SIG-M5 (cell line): ENCODE measurements at places on chromosomes 2 and 18.

DNA sequence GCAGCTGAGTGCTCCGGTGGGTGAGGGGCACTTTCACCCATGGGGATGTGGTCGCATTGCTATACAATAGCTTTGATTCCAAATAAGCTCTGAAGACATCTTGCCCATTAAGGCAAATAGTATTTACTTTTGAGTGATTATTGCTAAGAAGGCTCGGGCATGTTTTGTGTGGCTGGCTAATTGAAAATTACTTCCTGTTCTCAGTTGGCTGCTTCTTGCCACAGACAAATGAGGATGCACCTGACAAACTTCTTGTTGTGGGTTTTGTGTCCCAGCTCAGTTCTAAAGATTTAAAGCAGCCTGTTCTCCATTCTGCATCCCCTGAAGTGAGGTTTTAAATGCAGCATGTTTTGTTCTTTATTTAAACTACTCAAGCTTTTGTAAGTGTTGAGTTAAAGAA is 88.3 kb downstream of the KCNS3 start:
- DNase-seq: no peak

GRCh38 chr18:34322365-34323289 is 97.9 kb upstream of the NOL4 start:
- DNase-seq: no peak

DNA sequence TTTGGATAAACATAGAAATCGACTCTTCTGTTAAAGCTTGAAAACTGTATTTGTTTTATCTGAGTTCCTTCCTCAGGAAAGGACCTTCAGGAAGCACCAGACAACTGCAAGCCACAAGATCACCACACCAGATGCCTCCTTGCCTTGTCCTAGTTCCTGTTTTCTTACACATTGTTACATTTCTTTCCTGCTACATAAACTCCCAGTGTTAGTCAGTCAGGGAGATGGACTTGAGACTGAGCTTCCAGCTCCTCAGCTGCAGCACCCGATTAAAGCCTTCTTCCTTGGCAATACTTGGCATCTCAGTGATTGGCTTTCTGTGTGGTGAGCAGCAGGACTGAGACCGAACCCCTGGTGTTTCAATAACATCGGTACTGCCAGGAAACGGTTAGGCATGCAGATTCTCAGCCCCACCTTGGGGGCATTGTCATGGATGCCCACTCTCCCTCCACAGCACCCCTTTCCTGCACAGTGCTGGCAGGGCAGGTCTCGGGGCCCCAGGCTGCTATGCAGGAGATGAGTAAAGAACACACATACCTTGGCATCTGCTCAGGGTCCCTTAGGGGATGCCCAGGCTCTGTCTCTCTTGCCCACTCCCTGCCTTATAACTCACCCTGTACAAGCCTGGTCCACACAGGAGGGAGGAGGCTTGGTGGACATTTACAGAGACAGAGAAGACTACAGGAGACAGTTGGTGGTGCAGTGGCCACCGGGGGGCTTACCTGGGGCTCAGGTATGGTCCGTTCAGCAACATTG is 32.6 kb downstream of the ANKMY1 start:
- no peak for DNase-seq

GRCh38 chr18:41681138-41681880 is 273.7 kb upstream of the PIK3C3 start:
- DNase-seq: no peak

DNA sequence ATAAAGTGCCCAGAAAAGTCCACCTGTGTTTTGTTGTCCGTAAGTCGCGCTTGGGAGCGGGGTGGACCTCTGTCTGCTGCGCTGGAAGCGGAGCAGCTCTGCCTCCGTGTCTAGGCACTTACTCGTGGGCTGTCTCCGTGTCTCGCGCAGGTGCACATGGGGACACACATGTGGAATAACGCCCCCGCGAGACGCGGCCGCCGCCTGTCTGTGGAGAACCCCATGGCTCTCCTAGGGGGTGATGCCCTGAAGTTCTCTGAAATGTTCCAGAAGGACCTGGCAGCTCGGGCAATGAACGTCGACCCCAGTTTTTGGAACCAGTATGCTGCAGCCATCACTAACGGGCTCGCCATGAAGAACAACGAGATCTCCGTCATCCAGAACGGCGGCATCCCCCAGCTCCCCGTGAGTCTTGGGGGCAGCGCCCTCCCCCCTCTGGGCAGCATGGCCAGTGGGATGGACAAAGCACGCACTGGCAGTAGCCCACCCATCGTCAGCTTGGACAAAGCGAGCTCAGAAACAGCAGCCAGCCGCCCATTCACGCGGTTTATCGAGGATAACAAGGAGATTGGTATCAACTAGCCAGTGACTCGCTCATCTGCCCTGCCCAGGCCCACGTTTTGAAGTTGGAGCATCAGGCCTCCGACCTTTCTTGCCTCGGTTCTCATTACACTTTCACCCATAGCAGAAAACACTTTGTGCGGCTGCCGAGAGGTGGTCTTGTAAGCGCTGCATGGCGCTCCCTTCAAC is 17.3 kb downstream of the SALL3 start:
- DNase-seq: no peak

DNA sequence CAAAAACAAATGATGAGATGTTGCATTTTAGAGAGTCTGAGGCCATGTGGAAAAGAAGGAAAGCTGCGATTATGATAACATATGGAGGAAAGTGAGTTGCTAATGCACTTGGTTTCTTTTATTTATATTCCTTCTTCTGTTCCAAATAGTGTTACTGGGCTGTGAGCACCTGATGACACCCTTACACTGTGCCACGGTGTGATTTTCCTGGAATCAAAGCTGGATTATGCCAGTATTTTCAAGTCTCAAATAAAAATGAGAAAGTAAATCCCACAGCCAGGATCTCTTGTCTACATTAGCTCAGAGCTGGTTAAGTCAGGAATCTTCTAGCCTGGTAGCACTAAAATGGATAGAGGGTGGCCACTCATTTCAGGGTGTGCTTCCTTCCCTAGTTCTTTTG is 670.8 kb downstream of the TDRD15 start:
- no peak for DNase-seq

GRCh38 chr2:70627211-70627898 is 73.7 kb upstream of the TGFA start:
- DNase-seq: no peak

- DNase-seq: no peak
These were observed 68.7 kb downstream of the MYL12B start for GRCh38 chr18:3330622-3331021.

DNA sequence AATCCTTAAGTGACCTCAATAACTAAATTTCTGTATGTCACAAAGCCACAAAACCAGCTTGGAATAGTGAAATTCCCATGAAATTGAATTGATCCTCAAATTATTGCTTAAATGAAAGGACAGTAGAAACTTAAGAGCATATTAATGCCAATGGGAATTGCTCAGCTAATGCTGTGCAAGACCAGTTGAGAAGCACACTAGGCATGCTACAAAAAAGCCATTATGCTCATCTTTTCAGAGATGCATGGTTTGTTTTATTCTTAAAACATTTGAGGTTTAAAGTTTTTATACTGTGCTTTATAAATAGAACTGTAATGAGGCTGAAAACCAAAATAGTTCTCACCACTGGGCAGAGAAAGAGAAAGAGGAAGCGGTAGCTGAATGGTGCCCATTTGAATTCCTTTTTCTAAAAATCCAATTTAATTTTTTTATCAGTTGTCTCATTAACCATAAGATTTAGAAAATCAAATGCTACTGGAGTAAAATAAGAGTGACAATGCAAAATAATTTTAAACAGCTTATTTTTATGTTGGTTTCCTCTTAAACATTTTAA is 98.6 kb downstream of the LNPK start:
- DNase-seq: no peak

- DNase-seq: no peak
These were observed 108.4 kb downstream of the MEIS1 start for GRCh38 chr2:66543257-66543767.

GRCh38 chr2:30225131-30225762 is 6.1 kb upstream of the LBH start:
- DNase-seq: no peak

- DNase-seq: no peak
These were observed 5.1 kb downstream of the ITGB6 start for GRCh38 chr2:160194946-160195345.

- no peak for DNase-seq
These were observed 287.6 kb downstream of the CAMKMT start for GRCh38 chr2:44649381-44649780.

DNA sequence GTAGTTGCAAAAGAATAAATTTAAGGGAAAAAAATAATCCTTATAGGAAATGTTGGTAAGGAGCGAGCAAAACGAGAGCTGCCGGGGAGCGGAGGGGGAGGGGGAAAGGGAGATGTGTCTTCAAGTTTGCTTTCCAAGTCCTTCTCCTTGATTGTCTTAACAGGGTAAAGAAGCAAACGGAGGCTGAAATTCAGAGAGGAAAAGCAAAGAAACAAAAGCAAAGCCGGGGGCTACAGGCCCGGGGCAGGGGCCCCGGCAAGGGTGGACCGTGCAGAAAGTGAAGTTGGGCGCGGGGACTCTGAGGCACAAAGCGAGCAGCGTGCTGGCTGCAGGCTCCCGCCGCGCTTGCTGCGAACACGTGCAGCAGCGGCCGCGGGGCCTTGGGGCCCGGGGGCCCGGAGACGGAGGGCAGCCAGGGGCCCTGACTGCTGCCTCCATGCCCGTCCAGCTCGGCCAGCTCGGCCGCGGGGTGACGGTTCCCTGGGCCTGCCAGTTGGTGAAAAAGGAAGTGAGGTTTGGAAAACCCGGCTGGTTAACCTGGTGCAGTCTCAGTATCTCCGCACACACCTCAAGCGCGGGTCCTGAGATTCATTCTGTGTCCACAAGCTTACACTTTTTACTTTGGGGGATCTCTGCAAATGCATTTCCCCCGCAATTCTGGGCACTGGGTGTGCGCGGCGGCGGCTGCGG is 4.1 kb downstream of the BCL11A start:
- no peak for DNase-seq

GRCh38 chr2:44802777-44803424 is 138.6 kb upstream of the SIX3 start:
- no peak for DNase-seq

GRCh38 chr18:8480506-8481328 is 128.5 kb upstream of the RAB12 start:
- no peak for DNase-seq

DNA sequence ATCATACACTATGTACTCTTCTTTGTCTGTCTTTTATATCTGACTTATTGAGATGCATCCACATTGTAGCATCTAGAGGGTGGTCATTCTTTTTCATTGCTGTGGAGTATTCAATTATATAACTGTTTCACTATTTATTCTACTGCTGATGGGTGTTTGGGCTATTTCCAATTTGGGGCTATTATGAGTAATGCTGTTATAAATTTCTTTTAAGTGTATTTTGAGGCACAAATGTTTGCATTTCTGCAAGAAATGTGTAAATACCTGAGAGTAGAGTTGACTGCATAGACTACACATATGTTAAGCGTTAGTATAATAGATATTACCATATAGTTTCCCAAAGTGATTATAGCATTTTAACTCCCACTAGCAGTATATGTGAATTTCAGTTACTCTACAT is 26.9 kb upstream of the PPP1R1C start:
- no peak for DNase-seq

DNA sequence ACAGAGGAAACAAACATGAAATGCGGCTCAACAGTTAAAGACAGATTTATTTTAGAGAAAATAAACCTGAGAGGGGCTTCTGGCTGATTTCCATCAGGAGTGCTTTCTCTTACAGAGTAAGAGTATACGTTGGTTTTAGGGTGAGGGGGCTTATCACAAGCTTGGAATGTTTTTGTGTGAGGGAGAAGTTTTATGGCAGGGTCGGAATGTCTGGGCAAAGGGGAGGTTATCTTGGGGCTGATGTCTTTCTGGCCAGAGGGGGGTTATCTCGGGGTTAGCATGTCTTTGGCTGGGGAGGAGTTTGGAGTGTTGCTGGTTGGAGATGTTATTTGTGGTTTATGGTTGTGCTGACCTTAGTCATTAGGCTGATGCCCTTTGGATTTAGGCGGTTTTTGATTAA is 22.1 kb downstream of the PTRHD1 start:
- no peak for DNase-seq

DNA sequence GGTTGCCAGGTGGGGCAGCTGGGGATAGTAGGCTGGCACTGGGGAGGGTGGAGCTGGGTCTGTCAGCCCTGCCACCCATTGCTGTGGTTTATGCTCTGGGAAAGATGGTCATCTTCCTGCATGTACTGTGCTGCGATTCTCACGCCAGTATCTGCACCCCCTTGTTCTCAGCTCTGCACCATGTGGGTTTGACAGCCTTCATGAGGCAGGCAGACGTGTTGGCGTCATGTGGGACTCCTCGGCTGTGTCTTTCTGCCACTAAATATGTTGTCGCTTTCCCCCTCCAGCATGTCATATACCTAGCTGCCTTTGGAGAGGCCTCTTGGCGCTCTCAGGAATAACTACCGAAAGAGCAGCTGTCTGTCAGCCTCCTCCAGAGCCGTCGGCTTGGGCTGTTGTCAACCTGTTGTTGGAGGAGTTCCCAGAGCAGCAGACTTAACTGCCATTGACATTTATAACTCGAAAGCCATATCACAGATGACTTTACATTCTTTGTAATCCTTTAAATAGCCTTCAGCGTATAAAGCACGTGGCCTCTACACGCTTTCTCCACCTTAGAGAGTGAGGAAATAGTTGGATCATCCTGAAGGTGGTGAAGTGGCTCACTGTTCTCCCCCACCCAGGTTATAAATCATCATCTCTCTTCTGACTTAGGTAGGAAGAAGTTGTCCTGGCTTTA is 80.4 kb upstream of the MGAT5 start:
- DNase-seq: no peak

DNA sequence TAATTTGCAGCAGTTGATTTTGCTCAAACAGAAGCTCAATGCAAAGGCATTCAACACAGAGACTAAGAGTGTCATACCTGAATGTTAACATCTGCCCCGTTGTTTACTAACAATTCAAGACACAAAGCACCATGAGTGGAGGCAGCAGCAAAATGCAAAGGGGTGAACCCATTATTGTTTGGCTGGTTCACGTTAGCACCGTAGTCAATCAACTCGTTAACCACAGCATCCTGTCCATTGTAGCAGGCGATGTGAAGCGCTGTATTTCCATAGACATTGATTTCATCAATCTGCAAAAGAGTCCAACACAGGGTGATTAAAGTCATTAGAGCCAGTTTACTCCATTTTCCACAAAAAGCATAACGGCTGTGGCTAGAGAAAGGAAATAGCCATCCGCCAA is 189.3 kb downstream of the ANKRD44 start:
- DNase-seq: no peak

DNA sequence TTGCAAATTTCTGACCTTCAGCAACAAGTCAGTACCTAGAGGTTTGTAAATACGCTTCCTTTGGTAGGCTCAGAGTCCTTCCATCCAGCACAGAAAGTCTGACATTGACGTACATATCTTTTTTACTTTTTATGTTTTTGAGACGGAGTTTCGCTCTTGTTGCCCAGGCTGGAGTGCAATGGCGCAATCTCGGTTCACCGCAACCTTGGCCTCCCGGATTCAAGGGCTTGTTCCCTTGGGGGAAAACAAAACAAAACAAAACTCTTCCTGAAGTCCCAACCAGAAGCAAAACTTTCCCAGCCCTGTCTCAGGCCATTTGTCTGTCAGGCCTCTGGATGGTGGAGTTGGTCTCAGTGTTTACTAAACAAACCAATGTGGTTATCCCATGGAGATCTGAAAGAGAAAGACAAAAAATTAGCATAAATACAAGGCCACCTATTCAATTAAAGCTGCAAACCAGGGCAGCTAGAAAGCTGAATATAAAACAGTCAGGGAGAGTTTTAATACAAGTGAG is 29.6 kb upstream of the ATL2 start:
- DNase-seq: no peak

GRCh38 chr18:70158992-70159717 is 46.3 kb downstream of the RTTN start:
- no peak for DNase-seq

GRCh38 chr2:228703152-228703551 is 521.7 kb upstream of the SPHKAP start:
- DNase-seq: no peak

GRCh38 chr2:119820275-119820674 is 60.6 kb downstream of the PTPN4 start:
- DNase-seq: no peak
